ENCODE measurements at places on chromosomes 7 and 10. TPM values are rescaled to one million over a fixed set of nuclear protein-coding genes. Genes with fewer than 3 reads are reported as not detected.

Gene PAPOLB
- total RNA-seq, result not detected

Gene PILRB
- 114 TPM for total RNA-seq

Gene ANKRD61
- not detected for total RNA-seq

DNA sequence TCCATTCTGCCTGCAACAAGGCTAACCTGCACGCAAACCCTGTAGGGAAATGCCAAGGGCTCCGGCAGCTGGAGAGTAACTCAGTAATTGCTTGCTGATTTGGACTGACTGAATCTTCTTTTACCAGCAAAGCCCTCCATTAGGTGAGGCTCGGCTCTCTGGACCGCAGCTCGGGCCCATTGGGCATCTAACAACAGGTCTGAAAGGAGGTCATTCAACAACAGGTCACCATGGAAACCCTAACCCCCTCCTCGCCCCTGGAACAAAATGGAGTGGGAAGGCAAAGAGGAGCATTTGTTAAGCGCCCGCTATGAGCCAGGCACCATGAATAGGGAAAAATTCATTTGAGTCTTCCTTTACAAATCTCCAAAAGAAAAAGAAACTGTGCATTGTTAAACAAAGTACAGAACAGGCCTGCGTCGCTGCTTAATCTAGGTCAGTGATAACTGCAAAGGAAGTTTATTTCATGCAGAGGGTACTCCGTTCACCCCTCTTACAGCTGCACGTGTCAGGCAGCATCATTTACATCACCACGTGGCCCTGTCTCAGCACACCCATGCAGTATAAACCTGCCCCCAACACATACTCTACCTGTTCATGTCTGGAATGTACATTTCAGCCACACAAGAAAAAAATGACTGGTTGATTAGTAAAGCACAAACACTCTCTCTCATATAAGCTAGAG lies 248.8 kb upstream of the NEBL start:
- DNase-seq, result no peak
- H3K27ac ChIP-seq, result no peak overlapping the region
- H3K36me3 ChIP-seq, result no peaks in the 10 kb centered on the region
- no peaks in the 10 kb centered on the region for H3K4me1 ChIP-seq
- no peaks in the 10 kb centered on the region for H3K27me3 ChIP-seq

DNA sequence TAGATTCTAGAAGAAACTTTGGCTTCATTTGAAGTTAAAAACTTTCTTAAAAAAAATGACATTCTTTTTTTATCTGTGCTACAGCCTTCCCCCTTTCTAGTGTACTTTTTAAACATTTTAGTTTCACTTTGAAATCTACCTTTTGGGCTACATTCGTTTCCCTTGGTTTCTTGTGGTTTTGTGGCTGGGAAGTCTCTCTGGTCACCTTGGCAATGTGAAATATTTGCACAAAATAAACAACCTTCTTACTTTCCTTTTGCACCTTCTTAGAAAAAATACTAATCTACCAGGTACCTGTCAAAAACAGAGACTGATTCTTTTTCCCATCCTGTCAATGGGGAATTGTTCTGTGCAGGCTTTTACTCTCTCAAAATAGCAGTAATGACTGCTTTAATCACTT lies 350.2 kb downstream of the GATA3 start:
- peak; percentile 69 for DNase-seq
- peaks cover 4% of the 10 kb centered on the region for H3K27me3 ChIP-seq
- H3K27ac ChIP-seq, result no peak overlapping the region
- no peaks in the 10 kb centered on the region for H3K36me3 ChIP-seq

DNA sequence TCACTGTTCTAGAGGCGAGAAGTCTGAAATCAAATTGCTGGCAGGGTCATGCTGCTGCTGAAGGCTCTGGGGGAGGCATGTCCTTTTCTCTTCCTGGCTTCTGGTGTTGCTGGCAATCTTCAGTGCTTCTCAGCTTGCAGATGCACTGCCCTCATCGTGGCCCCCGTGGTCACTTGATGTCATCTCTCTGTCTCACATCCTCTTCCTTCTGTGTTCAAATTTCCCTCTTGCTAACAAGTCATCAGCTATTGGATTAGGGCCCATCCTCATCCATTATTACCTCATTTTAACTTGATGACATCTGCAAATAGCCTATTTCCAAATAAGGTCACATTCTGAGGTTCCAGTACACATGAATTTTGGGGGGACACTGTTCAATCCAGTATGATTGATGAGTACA lies 36.6 kb upstream of the SRGN start:
- H3K27ac ChIP-seq, result peak overlapping the region; percentile 56
- DNase-seq, result no peak
- no peaks in the 10 kb centered on the region for H3K27me3 ChIP-seq
- H3K4me3 ChIP-seq, result no peak overlapping the region

DNA sequence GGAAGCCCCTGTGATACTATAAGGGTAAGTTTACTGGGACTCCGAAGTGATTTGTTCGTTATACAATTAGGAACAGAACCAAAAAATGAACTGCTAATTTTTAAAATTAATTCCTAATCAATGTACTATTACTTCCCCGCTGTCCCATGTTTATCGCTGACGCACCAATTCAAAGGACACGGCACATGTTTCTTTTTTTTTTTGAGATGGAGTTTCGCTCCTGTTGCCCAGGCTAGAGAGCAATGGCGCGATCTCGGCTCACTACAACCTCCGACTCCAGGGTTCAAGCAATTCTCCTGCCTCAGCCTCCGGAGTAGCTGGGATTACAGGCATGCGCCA lies 1.5 kb upstream of the FMC1 start:
- no peak for DNase-seq
- no peaks in the 10 kb centered on the region for H3K27me3 ChIP-seq

All from stomach (tissue), 19 donors.